DMS79 treated with DMSO at 0.1 percent for 48 hours (cell line): ENCODE measurements at places on chromosomes 2 and 18.

- no peak for DNase-seq
Observed at GRCh38 chr2:46643951-46644350, 164.6 kb downstream of the TMEM247 start.

- no peak for DNase-seq
Observed at GRCh38 chr2:28662468-28663181, 89.0 kb upstream of the PPP1CB start.

DNA sequence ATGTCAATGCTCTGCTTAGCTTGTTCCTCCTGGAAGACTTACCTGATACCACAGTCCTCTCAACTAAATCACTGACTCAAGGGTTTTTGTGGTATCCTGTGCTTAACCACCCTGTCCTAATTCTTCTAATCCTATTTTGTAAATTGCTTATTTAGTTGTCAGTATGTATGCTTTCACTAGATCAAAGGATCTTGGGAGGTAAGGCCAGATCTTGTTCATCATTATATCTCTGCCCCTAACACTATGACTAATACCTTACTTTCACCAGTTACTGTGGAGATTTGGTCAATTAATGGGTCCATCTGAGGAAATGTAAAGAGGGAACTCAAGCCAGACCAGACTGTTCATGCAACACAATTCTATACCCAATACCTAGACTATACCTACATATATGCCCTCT lies 203.2 kb downstream of the GULP1 start:
- no peak for DNase-seq

DNA sequence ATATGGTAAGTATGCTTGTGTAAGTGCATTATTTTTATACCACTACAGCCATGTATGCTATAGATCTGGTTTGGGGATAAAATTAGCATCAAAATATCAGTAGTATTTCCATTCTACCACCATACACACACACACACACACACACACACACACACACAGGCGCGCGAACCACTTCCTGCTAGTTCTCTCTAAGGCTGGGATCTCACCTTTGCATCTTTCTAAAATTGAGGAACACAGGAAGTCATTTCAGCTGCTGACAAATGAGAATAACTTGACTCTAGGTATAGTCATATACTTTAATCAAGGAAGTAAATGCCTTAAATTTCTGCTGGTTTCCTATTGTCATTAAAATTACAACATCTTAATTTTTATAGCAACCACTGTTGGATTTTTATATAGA lies 72.5 kb downstream of the RBM43 start:
- no peak for DNase-seq

DNA sequence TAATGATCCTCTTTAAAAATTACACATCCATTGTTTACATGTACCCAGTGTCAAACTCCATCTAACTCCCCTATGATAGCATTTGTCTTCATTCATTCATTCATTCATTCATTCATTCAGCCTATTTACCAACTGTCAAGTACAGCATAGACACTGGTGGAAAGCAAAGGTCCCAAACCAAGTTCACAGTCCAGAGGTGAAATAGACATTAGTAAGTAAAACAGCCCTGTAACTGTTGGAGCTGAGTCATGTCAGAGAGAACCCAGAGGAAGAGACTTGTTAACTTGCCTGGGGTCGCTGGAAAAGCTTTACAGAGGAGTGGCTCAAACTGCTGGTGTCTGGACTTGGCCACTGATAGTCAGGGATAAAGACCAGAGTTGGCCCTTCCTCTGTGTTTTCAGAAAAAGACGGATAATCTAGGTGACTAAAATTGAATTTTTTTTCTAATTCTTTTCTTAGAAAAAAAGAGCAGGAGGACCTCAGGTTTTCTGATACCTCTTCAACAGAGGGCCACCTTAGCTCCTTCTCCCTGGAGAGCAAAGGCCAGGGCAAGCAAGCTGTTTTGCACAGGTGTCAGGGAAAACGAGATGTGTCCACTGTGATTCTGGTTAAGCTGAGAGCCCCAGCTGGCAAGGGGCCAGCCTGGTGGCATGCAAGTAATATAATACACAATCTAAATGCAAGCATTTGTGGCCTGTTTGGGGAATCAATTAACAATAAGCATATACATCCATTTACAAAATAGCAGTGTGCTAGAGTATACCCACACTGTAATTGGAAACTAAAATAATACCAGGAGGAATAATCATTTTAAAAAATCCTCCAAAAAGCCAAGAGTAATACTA lies 96.7 kb upstream of the SLC14A2 start:
- DNase-seq: peak; percentile 56

DNA sequence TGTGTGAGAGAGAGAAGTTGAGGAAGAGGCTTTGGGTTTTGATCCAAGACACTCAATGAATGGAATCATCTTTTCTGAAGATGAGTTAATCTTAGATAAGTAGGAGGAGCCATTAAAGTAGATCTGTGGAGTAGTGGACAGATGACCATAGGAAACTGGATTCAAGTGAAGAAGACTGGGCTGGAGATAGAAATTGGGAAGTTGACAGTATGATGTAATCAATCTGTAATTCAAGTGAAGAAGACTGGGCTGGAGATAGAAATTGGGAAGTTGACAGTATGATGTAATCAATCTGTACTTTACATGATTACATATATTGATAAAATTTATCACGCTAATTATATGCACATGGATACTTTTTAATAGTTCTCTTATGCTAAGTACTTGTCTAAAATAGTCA lies 92.8 kb downstream of the PHLPP1 start:
- no peak for DNase-seq

DNA sequence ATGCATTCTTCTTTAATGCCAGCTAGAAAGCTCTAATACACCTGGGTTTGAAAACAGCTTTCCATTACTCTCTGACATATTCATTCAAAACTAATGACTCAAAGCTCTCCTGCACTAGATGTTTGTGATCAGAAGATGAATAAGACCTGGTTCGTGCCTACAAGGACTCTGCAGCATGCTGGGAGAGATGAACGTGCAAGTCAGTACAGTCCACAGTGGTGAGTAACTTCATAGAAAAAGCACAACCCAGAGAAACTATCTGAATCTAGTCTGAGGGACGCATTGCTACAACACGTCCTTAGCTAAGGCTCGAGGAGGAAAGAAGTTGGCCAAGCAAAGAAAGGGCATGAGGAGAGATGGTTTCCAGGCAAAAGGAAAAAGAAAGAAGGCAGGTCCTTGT lies 234.3 kb downstream of the OSR1 start:
- DNase-seq: no peak

- no peak for DNase-seq
Observed at GRCh38 chr2:3078684-3079083, 298.9 kb downstream of the EIPR1 start.

DNA sequence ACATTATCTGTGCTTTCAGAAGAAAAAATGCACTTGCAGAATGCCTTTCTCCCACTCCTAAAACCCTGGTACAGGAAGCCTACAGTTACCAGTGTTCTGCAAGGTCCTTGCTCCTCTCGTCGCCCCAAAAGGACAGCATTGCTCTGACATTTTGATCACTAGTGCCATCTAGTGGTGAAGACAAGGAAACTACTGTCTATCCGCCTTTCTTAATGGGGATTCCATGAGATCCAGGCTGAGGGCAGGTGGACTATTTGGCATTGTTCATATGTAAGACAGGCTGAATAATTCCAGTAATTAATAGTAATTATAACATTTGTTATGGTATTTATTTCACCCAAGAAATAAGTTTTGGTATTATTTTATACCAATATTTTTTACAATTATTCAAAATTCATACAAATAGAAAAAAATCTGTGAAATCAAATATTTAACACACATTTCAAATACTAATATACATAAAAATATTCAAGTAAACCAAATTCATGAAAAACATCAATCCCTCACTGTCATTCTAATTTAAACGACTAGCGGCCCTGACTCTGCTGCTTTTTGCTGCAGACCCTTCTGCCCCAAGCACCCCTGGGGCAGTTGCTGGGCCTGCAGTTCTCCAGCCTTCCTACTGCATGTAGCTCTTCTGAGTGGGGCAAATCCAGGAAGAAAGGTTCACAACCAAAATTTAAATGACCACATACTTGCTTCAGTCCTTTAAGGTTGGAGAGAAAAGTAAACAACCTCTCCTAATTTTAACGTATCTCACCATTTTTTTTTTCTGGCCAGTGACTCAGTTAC lies 19.0 kb downstream of the TPGS2 start:
- peak; percentile 87 for DNase-seq

- DNase-seq: no peak
Observed at GRCh38 chr2:207869784-207870778, 100.4 kb upstream of the FZD5 start.

DNA sequence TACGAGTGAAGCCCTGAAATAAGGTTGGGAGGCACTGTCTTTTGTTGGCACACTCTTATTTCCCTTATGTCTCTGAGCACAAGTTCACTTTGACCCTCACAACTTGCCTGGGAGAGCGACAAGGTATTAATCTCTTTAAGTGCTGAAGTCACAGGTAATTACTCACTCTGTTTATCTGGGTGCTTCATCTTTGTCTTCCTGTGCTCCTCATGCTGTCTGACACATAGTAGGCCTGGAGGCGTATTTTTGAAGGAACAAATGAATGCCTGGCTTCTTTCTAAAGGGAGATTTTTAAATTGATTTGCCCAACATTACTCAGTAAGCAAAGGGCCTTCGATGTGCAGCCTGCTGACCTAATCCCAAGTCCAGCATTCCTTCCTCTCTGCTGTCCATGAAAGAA lies 507.1 kb upstream of the TNP1 start:
- no peak for DNase-seq

DNA sequence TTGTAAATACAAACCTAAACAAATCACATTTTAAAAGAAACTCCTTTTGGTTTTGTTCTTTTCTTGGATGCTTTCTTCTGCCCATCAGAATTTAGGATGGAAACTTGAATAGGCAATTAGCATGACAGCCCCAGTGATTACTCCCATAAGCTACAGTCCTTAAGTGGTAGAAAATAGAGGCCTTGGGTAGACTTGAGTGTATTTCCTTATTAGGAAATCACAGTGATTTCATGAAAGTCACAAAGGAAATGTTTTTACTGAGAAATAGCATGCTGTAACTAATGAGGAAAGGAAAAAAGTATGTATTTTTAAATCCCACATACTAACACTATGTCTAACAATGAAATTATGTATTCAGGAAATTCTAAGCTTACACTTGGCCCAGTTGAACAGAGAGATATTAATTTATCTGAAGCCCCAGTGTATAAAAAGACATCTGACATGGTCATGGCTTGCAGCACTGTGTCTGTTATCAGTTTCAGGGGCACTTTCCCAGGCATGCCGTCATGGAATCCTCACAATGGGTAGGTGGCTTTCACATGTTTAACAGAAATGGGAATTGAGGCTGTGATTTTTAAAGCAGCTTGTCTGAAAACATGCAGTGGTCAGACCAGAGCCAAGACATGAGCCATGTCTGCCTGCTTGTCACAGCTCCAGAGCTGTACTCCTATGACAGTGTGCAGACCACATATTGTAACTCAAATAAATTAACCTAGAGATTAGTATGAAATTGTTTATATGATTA lies 79.7 kb upstream of the TRIB2 start:
- no peak for DNase-seq

GRCh38 chr2:231646476-231646875 lies 53.8 kb downstream of the TEX44 start:
- no peak for DNase-seq

DNA sequence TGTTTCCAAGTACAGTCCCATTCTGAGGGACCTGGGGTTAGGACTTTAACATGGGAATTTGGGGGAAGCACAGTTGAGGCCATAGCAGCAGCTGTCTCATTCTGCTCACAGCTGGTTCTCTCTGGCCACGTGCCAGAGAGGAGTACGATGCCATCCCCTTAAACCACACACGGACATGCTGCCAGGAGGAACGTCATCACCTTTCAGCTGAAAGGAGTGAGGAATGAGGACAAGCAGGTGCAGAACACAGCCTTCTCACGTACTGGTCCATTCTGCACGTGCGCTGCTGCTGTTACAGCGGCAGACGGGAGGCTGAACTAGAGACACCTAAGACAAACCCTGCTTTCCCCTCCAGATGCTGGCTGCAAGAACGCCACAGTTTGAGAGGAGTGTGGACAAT lies 33.5 kb downstream of the ODC1 start:
- DNase-seq: peak; percentile 91

DNA sequence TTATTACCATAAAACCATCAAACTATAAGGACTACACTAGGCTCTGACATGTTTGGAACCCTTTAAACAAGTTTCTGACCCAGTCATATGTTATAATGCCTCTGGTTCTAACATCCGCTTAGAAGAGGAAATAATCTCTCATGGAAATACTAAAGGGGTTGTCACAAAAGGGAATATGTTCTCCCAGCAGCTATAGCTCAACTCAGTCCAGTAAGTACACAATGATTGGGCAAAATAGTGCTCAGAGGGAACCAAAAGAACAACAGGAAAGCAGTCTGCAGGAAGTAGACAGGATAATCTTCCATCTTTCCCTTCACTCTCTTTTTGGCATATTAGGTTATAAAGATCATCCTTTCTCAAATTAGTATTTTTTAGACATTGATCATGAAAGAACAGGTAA lies 4.3 kb downstream of the SRBD1 start:
- DNase-seq: no peak

DNA sequence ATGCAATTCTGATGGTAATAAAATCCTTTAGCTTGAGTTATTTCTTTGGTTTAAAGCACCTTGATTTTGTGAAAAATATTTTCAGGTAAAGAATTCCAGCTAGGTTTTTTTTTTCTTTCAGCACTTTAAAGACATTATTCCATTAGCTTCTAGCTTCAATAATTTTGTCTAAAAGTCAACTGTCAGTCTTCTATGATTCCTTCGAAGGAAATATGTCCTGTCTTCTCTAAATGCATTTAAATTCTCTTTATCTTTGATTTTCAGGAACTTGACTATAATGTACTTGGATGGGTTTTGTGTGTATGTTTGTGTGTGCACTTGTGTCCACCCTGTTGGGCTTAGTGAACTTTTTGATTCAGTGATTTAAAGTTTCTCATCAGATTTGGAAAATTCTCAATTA lies 4.7 kb downstream of the LONRF2 start:
- no peak for DNase-seq

DNA sequence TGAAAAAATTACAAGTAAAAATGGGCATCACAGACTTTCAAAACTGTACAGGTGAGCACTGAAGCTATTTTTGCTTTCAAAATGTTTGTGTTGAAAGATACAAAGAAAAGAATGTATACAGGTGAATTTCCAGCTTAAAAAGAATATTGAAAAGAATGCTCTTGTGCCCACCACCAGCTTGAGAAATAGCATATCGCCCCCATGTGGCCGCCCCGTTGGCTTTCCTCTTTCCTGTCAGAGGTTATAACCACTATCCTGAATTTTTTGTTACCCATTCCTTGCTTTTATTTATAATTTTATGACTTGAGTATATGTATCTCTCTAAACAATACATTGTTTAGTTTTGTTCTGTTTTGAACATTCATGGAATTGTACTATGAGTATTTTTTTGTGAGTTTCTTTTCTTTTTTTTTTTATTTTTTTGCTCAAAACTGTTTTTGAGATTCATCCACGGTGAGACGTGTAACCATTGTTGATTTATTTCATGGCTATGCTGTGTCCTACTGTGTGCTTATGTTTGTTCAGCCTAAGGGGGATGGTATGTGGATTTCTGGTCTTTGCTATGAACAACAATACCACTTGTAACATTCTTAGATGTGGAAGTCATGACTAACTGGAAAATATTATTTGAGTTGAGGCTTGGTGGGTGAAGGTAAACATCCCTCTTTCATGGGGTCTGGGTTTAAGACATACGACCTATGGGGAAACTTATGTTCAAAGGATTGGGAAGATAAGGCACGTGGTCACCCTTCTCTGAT lies 11.6 kb downstream of the TRPM8 start:
- peak; percentile 2 for DNase-seq
